Liver (tissue), 10 donors: ENCODE measurements at places on chromosomes 3 and 15. TPM values are rescaled to one million over a fixed set of nuclear protein-coding genes. Genes with fewer than 3 reads are reported as not detected.
A peak's percentile ranks its signal among the peaks of the same experiment; 100 is the strongest.

Gene PLXNB1
- polyA plus RNA-seq, result 55.7 TPM

- DNase-seq, result no peak
Observed at GRCh38 chr15:75389791-75390382, 21.5 kb upstream of the MAN2C1 start.

GRCh38 chr15:27853624-27854455 lies 245.3 kb downstream of the OCA2 start:
- DNase-seq, result peak; percentile 25

GRCh38 chr3:65659396-65659795 lies 379.3 kb downstream of the MAGI1 start:
- DNase-seq, result no peak

GRCh38 chr3:96428097-96428496 lies 386.3 kb upstream of the EPHA6 start:
- no peak for DNase-seq
